Airway epithelial cell (primary cell): ENCODE measurements at places on chromosomes 12 and 14. TPM values are rescaled to one million over a fixed set of nuclear protein-coding genes. Genes with fewer than 3 reads are reported as not detected.

DACT1 gene
- 0.21 TPM in 1 of 2 replicates, not detected in the other for total RNA-seq

ANO4 gene
- 1.3 and 1.4 TPM in 2 replicates for total RNA-seq

CRIP1 gene
- total RNA-seq, result 3.9 and 16.0 TPM in 2 replicates

MYO1H gene
- 0.14 and 1.3 TPM in 2 replicates for total RNA-seq

SLC2A3 gene
- total RNA-seq, result 11.2 and 14.1 TPM in 2 replicates

CLEC2A gene
- total RNA-seq, result not detected in 2 replicates

TMEM52B gene
- not detected in 2 replicates for total RNA-seq

LTB4R2 gene
- 55.2 and 59.3 TPM in 2 replicates for total RNA-seq

RNASE13 gene
- not detected in 2 replicates for total RNA-seq

ART4 gene
- total RNA-seq, result not detected in 2 replicates

ALDH2 gene
- total RNA-seq, result 30.5 and 31.1 TPM in 2 replicates

SALL2 gene
- total RNA-seq, result 2.6 and 4.2 TPM in 2 replicates

PDE6H gene
- total RNA-seq, result not detected in 2 replicates

NTS gene
- total RNA-seq, result not detected in 2 replicates

FLRT2 gene
- 21.6 and 41.2 TPM in 2 replicates for total RNA-seq

ANKRD33 gene
- total RNA-seq, result not detected in 2 replicates

SMCO2 gene
- total RNA-seq, result 0.56 TPM in 1 of 2 replicates, not detected in the other

CLEC1A gene
- total RNA-seq, result not detected in 2 replicates

PRH2 gene
- not detected in 2 replicates for total RNA-seq

BHLHE41 gene
- total RNA-seq, result 0.33 and 0.35 TPM in 2 replicates

MSI1 gene
- not detected in 2 replicates for total RNA-seq

VDR gene
- total RNA-seq, result 16.8 and 18.1 TPM in 2 replicates

NOVA1 gene
- total RNA-seq, result not detected in 2 replicates

PPP4R4 gene
- 6.3 and 8.9 TPM in 2 replicates for total RNA-seq

CCDC88C gene
- total RNA-seq, result 18.9 and 26.7 TPM in 2 replicates

GNG2 gene
- 0.37 and 1.2 TPM in 2 replicates for total RNA-seq
